ENCODE measurements at places on chromosomes 3 and 15. TPM values are rescaled to one million over a fixed set of nuclear protein-coding genes. Genes with fewer than 3 reads are reported as not detected.

GRCh38 chr15:32887090-32887489 lies 169.3 kb downstream of the GREM1 start:
- DNase-seq = no peak

DNA sequence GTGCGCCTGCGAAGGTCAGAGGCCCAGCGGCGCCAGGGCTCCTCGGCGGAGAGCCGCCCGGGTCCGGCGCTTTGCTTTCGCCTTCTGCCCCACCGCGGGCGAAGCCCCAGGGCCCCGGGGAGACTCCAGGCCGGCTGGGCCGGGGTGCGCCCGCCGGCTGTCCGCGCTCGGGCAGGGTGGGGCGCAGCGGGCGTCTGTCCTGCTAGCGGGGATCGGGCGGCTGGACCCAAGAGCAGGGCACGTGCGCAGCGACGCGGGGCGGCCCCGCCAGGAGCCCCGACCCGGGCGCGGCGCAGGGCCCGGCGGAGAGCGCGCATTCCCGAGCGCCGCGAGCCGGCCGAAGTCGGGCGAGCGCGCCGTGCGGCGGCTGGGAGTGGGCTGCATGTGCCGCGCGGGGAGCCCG lies 569 bp upstream of the ALDH1A3 start:
- DNase-seq = no peak

DNA sequence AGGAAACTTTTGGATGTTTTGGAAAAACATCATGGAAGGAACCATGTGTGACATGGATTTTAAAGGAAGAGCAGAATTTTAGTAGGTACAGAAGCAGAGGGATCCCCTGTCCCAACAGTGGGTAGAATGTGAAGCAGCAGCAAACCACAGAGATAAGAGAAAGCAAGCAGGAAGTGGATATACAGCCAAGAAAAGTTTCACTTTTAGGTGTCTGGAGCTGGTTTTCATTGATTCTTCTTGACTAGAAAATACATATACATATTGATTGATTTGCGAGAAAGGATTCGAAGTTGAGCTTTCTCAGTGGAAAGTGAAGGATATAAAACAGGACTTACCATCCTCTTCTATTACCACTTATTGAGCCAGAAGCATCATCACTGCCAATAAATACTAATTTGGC lies 133.5 kb downstream of the KCNMB2 start:
- no peak for DNase-seq

DNA sequence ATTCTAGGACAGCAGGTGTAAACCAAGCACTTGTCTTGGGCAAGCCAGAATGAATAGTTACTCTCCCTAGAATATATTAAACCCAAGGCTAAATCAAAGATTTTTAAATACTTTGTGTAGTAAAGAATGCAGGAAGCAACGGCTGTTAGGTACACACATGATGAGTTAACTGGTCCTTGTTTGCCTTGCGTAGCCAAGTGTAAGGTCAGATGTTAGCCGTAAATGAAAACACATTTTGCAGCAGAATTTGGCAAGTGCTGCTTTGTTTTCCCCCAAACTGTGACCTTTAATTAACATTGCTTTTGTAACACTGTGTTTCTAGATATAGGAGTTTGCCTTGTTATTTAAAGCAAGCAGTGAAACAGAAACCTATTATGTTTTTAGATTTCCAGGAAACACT lies 368.7 kb downstream of the IL5RA start:
- peak; percentile 15 for DNase-seq

GRCh38 chr3:46612324-46612723 lies at the start of gene FAM240A:
FAM240A (plus strand) TSS chr3:46612525; CDS start chr3:46612684, 159 bp downstream.
- peak; percentile 64 for DNase-seq

- DNase-seq = no peak
Measured at GRCh38 chr15:57282686-57283085, 93.6 kb upstream of the CGNL1 start.

DNA sequence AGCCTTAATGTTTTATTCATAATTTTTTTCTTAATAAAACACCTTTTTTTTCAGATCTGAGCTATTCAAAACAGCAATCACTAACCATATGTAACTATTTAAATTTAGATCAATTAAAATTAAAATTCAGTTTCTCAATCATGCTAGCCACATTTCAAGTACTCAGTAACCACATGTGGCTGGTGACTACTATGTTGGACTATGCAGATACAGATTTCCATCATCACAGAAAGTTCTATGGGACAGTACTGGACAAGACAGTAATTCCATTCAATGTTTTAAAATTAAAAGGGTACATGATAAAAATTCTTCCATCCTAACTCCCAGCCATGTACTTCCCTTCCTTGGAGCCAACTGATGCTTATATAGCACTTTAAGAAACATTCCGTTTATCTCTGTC lies 119.3 kb downstream of the GLDN start:
- DNase-seq = no peak

GRCh38 chr3:175057401-175057800 lies 198.3 kb downstream of the NAALADL2 start:
- DNase-seq = no peak

- DNase-seq = no peak
Measured at GRCh38 chr3:191005790-191006189, 143.3 kb upstream of the GMNC start.

DNA sequence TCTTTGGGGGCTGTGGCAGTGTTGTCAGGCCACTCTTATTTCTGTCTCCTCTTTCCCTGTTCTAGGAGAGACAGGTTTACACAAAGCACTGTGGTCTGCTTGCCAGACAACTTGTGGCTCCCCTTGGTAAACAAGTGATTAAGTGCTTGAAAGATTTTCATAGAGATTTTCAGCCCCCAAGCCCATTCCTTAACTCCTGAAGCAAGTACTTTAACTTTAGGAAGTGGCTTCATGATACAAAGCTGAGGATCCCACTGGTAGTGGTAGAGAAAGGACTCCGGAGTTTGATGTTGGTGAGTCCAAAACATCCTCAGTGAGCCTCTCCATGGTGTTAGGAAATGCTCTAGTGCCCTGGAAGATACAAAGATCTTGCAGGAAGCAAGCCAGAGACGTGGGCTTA lies 12.0 kb downstream of the ZBTB38 start:
- DNase-seq = no peak

DNA sequence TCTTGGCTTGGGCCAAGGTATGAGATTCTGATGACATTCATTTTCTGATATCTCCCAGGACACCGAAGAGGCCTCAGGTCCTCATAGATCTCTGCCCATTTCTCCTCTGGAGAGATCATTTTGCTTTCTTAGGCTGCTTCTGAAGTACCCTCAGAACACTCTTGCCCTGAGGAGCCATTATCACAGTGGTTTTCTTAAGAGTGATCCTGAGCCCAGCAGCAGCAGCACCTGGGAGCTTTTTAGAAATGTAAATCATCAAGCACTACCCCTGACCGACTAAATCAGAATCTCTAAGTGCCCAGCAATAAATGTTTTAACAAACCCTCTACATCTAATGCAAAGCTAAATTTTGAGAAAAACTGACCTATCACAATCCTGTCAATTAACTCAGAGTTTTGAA lies 40.6 kb upstream of the SLC9A9 start:
- no peak for DNase-seq

- no peak for DNase-seq
Measured at GRCh38 chr15:66933932-66934867, 131.2 kb upstream of the SMAD3 start.

GRCh38 chr3:181610083-181610972 lies 101.4 kb upstream of the SOX2 start:
- no peak for DNase-seq

GRCh38 chr3:13287833-13288232 lies 132.3 kb downstream of the NUP210 start:
- no peak for DNase-seq

DNA sequence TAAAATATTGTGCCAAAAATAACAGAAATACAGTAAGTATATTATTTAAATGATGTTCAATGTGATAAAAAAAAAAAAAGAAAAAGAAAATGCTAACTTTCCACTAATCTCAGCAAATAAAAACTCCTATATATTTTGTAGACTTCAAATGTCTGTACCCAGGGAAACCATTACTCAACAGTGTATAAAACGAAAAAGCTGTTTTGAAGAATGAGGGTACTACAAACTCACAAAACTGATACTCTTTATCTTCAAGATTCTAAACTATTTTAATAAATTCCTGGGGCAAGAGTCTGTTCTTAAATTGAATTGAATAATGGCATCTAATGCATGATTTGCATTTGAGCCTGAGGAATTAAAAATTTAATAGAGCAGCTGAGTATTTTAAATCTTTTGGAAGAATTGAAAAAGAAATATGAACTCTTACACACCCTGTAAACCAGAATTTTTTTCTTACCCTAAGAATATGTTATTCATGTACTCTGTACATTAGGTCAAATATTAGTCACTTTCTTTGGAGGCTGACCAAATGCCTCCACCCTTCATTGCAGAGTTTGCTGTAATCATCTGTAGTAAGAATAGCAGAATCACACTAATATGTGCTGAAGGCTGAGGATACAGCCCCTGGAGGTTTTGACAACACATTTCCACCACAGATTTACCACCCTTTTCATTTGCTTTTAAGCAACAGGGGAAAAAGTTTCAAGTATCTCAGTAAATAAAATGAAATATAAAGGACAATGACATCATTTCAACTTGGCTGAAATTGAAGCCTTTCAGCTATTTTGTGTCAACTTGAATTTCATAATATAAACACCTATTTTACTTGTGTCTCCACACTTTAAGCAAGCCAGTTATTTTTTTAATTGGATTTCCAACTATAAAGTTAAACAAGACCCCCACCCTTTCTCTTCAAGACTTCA lies 79.7 kb downstream of the FBN1 start:
- peak; percentile 94 for DNase-seq

- no peak for DNase-seq
Measured at GRCh38 chr15:55422089-55422488, 13.8 kb downstream of the PIERCE2 start.

DNA sequence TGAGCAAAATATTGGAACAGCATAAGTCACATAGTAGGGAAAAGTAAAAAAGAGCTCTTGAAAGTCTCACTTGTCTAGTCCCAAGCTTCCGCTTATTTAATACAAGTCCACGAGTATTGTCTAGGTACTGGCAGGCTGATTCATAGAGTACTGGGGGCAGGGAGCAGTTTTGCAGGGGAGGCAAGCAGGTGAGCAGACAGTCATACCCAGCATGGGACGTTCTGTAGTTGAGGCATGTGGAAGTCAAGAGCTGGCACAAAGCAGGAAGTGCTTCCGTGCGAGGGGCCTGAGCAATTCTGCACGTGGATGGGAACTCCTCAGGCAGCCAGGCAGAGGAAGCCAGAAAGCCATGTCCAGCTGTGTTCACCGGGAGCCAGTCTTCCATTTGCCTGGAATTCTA lies 287.6 kb downstream of the EPHB1 start:
- no peak for DNase-seq

GRCh38 chr3:194640829-194641228 lies 7.6 kb upstream of the TMEM44 start:
- DNase-seq = peak; percentile 16

DNA sequence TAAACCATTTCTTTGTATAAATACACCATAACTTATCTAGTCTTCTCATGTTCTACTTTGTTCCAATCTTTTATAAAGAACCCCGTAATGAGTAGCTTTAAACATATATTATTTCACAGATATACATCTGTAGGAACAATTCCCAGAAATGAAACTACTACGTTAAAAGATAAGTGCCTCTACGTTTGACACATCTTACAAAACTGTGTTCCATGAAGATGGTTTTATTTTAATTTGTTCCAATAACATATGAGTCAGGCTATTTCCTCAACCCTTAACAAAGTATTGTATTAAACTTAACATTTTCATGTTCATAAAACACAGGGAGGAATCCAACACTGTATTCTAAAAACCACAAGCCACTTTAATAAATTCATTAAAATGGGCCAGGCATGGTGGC lies 52.9 kb downstream of the TRPM7 start:
- DNase-seq = no peak

- peak; percentile 85 for DNase-seq
Measured at GRCh38 chr3:111864821-111865656, 6.0 kb downstream of the PHLDB2 start.

- no peak for DNase-seq
Measured at GRCh38 chr3:7789324-7789723, 712.3 kb upstream of the LMCD1 start.

MAGI1 gene
- polyA plus RNA-seq = 16.7 TPM

GSK3B gene
- 31.1 TPM for polyA plus RNA-seq

SH2D7 gene
- 0.08 TPM for polyA plus RNA-seq

CILP gene
- 33.7 TPM for polyA plus RNA-seq

AQP9 gene
- not detected for polyA plus RNA-seq

SNTN gene
- polyA plus RNA-seq = not detected

CLSTN2 gene
- 3.4 TPM for polyA plus RNA-seq

LSAMP gene
- polyA plus RNA-seq = 10.9 TPM

TRH gene
- polyA plus RNA-seq = 0.50 TPM

SAMMSON gene
- polyA plus RNA-seq = not detected

DUOXA1 gene
- polyA plus RNA-seq = not detected

ARRDC4 gene
- polyA plus RNA-seq = 18.9 TPM
